ENCODE measurements at places on chromosomes 2 and 18.

GRCh38 chr18:1965016-1965415 lies 606.3 kb downstream of the METTL4 start:
- DNase-seq: no peak

GRCh38 chr2:201777043-201777442 lies 3.7 kb downstream of the ALS2 start:
- no peak for DNase-seq

DNA sequence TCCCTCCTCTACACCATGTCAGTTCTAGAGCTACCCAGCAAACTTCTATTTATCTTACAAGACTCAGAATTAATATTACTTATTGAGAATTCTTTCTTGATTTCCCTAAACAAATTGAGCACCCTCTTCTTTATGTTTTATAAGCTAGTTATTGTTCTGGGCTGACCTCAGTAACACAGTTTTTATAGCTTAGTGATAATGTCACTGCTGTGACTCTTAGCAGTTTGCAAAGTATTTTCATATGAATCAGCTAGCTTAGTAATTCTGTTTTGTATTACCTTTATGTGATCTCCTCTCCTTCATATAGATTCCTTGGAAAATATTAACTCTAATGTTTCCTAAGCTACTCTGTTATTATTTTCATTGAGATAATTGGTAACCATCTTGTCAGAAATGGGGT lies 114.9 kb downstream of the PMS1 start:
- DNase-seq: no peak

DNA sequence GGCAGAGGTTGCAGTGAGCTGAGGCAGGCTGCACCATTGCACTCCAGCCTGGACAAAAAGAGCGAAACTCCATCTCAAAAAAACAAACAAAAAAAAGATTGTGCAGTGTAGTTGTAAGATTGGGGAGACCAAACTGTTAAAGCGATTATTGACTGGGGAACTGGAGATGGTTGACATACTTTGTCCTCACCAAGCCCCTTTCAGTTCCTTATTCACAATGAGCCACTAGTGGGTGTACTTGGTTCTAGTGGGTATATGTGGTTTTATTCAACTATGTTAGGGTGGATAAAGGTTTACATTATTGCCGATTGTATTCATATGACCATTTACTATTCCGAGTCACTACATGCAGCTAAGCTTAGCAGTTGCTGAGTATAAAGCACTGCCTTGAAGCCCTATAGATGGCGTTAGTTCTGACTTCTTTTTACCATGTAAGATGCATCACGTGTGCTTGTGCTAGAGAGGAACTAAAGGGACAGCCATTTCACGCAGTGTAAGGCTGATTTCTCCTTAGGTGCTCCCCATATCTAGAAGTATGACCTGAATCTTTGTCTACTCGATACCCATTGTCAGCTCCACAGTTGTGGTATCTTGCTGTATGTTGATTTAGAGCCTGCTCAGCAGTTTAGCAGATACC lies 12.1 kb downstream of the EIF4E2 start:
- DNase-seq: no peak

DNA sequence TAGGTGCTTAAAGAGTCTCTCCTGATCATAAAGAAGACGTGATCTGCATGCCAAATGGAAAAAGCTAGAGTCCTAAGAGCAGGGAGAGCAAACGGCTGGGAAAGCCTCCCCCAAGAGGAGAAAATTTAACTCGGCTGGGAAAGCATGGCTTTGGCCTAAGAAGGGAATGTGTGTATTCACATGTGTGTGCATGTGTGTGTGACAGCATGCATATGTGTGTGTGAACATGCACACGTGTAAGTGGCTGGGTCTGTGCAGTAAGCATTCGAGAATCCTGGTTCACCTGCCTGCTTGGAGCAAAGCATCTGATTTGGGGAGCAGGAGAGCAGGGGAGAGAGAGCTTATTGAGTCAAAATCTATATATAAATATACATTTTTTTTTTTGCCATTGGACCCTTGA lies 30.1 kb upstream of the BCL11A start:
- no peak for DNase-seq

GRCh38 chr2:238087211-238087610 lies 12.9 kb upstream of the ESPNL start:
- DNase-seq: no peak

DNA sequence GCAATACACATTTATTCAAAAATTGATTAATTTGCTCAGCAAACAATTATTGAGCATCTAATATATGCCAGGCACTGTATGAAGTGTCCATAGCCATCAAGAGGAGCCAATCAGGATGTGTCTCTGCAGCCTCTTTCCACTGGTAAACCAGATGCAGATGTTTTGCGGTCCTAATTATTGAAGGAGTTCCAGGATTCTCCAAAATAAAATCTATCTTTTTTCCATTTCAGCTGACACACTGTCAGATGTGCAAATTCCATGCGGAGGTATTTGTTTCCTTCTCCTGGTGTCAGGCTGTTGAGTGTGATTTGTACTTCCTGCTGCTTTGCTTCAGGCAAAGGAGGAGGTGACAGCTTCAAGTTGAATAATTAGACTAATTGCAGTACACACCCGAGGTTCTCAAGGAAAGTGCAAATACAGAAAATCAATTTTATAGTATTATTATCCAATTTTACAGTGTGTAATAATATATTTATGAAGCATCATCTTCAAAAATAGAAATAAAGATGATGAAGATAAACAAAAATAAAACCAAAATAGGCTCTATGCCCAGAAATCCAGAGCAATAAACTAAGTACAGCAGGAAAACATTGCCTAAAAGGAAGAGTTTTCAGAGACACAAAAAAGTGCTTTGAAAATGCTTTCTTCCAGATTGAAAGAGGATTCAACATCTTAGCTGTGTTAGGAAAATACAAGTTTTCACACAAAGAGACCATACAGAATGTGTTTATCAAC lies 1352.9 kb upstream of the CHAC2 start:
- no peak for DNase-seq

Data from smooth muscle cell of the brain vasculature (primary cell).